ENCODE measurements at places on chromosomes 2 and 18.

- DNase-seq: no peak
Observed at GRCh38 chr2:74238879-74239278, 40.5 kb downstream of the MTHFD2 start.

GRCh38 chr18:28382215-28382879 lies 205.4 kb upstream of the CDH2 start:
- no peak for DNase-seq

DNA sequence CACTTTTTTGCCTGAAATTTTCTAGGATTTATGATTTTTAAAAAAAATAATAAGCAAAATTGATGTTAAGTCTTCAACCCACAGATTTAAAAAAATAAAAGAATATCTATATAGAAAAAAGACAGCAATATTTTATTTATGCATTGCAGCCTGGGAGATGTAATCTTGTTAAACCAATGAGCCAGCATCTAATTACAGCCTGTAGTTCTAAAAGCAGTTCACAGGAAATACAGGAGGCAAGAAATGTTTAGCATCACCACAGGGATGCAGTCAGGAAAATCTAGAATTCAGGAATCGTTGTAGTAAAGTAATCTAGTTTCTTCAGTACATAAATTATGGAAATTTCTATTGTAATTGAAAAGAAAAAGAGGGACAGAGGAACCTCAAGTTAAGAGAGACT lies 17.2 kb downstream of the UGGT1 start:
- no peak for DNase-seq

DNA sequence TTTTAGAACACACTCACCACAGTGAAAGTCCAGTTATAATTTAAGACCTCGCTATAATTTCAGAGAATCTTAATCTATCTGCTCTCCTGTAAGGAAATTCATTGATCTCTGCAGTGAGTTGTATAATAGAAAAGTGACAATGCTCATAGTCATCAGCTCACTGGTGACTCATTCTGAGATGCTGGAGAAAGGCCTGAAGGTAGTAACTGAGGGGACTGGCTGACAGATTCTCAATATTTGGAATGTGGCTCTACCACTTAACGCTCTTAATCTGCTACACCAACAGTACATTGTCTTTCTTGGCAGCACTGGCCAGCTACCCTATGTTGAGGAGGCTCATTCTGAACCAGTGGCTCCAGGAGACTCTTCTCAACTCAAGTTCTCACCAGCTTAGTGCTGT lies 246.1 kb downstream of the RPRM start:
- DNase-seq: no peak

DNA sequence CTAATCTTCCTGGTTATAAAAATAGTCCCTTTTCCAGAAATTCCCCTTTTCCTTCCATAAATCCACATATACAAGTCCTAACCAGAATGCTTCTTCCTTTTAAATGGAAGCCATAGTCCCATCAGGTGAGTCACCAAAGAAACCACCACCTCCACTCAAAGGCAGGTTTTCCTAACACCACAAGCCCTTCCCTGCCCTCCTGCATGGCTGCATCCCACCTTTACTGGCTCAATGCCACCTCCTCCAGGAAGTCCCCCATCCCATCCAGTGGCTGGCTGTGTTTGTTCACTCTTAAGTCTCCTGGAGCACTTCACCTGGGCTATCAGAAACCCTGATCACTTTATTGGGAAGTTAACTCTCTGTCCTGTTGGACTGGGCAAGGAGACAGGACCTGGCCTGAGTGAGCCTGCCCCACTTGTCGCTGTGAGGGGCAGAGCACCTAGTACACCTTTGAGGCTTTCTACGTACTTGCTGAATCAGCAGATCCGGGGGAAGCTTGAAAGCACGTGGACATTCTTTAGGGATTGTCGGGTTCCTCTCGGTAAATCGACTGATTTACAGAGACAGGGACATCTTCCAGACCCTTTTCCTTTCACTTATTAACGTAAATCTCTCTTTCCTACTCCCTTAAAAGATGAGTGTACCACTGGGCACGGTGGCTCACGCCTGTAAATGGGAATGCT lies 71.0 kb downstream of the NGEF start:
- DNase-seq: no peak

DNA sequence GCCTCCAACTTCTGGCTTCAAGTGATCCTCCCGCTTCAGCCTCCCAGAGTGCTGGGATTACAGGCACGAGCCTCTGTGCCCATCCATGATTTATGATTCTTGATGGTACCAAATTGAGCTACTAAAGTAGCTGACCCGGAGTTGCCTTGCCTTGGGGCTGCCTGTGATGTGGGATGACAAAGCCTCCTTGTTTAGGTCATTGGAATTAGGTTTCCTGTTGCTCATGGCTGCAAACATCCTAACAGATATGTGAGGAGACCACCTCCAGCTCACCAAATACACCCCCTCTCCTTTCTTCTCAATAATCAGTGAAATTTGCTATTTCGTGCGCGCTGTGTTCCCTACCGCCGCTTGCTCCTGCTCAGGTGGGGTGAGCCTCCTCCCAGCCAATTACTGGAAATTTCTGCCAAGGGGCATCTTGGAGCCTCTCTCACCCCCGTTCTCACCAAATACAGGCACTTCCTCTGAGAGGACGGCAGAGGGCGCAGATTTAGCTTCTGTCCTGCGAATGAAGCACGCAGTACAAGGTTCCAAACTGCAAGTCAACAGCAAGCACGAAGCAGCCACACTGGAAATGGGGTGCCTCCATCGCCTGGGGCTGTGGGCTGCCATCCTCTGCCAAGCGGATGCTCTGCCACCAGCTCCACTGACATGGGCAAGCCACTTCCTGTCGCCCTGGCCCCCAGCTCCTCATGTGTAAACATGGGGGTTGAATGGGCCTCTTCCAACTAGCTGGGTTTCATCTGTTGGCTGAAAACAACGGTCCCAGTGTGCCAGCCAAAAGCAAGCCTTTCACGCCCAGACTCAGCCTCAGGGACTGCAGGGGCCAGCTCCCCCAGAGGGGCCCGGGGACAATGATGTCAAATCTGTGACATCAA lies 71.7 kb downstream of the NCAPH start:
- DNase-seq: peak; percentile 78

DNA sequence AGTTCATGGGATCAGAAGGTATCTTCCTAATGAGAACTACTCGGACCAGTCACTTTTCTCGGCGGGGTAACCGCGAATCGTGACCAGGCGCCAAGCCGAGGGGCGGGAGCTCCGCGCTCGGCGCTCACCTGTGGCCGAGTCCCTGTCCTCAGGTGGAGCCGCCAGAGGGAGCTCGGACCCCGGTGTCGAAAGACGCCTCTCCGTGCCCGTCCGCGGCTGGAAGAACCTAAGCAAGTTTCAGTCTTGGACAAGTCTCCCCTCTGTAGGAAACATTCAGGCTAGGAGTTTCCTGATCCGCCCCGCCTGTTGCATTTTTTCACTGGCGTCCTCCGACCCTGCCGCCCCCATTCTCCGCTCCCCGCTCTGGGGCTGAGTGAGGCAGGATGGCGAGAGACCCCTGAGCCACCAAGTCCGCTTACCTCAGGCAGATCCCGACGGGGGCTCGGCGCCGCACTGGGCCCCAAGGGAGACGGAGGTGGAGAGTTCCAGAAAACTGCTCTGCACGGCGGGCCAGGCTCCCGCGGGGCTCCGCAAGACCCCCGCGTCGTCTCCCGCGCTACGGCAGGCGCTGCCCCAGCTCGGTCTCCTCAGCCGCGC lies 480 bp downstream of the DSEL start:
- DNase-seq: peak; percentile 81

DNA sequence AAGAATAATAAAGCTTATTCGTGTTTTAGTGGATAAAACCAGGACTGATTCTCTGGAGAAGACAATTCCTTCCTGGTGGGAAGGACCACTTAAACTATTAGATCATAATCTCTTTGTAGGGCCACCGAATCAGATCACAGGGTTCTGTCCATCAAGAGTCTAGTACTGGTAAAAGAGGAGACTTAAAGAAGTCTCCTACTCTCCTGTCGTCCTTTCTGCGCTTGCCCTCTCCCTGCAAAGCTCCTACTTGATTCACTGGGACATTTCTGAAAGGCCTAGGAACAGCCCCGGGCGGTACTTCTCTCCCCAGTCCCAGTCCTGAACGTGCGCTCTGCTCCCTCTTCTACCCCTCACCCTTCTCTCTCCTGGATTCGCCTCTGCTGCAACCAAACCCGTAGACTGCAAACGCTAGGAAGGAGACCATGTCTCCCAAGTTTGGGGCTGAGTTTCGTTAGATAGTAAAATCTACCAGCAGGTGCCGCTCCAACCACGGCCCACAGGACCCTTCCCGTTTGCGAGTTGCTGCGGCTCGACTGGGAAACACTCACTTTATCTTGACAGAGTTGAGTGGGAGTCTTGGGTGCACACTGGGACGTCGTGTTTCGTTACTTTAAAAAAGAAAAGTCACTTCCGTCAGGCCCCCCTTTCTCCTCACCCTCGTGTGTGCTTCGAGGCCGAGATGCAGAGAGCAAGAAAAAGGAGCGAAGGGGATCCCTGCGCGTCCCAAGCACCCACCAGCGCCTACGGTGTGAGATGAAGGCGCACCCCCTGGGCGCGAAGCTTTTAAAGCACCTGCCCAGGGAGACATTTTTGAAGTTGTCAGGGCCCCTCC lies 923 bp downstream of the FIGLA start:
- DNase-seq: peak; percentile 27

GRCh38 chr2:43569921-43570320 lies 25.9 kb downstream of the THADA start:
- DNase-seq: no peak

GRCh38 chr18:31217038-31217849 lies 54.6 kb upstream of the DSC1 start:
- DNase-seq: no peak

DNA sequence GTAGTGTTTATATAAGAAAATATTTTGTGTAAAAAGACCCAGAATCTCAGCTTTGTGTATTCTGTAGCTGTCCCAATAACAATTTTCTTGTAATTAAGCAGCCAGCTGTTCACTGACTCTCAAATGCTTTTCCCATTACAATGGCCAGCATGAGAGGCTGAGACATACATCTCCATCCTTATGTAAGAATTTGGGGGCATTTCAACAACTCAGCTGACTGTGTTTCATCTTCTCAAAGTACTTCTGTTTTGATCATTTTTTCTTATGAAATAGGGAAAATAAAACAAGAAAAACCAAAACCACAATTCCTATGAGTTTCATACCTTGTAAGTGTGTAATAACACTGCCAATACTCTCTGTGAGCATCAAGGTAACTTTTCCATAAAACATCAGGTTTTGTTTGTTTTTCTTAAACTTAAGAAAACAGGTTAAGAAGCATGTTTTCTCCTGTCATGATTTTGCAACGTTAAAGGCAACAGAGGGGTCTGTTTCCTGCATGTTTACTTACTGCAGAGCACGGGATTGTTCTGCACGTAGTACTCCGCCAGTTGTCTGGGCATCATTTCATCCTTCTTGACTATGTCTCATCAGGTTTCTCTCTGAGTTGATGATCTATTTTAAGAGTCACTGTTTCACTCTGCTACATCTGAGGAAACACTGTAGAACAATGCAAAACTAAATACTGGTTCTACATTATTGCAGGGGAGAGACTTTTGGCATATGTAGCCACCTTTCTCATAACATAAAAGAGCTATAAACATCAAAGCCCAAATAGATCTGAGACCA lies 62.9 kb upstream of the CYRIA start:
- no peak for DNase-seq

GRCh38 chr18:42092848-42093247 lies 137.8 kb downstream of the PIK3C3 start:
- no peak for DNase-seq

DNA sequence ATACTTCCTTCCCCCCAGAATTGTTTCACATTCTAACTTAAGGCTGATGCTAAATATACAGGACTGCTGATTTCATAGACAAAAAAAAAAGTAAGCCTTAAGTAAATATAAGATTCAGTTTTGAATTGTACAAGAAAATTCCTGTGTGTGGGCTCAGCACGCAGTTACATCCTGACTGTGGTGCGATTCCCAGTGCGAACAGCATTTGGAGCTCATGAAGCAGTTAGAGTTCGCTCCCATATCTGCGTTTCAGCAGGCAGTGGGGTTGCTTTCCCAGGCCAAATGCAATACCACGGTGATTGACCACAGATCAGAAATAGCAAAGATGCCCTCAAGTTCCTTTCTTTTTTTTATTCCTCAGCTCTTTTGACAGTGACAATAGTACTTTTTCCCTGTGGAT lies 75.6 kb downstream of the SATB2 start:
- no peak for DNase-seq

GRCh38 chr2:135743860-135744259 lies 2.2 kb downstream of the UBXN4 start:
- no peak for DNase-seq

DNA sequence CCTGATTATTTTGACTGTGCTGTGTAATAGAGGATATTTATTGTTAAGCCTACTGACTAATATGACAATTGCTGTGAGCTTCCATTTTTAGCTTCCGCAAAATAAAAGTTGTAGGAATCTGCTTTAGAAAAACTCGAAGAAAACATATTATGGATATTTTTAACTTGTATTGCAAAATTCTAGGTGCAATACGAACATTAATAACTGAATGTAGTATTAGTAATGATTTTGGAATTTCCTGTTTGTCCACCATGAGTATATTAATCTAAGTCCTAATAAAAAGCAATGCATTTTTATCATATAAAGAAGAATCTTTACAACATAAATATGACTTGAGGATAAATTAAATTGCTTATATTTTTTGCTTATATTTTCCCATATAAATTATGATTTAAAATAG lies 2.4 kb upstream of the DSC3 start:
- DNase-seq: no peak

DNA sequence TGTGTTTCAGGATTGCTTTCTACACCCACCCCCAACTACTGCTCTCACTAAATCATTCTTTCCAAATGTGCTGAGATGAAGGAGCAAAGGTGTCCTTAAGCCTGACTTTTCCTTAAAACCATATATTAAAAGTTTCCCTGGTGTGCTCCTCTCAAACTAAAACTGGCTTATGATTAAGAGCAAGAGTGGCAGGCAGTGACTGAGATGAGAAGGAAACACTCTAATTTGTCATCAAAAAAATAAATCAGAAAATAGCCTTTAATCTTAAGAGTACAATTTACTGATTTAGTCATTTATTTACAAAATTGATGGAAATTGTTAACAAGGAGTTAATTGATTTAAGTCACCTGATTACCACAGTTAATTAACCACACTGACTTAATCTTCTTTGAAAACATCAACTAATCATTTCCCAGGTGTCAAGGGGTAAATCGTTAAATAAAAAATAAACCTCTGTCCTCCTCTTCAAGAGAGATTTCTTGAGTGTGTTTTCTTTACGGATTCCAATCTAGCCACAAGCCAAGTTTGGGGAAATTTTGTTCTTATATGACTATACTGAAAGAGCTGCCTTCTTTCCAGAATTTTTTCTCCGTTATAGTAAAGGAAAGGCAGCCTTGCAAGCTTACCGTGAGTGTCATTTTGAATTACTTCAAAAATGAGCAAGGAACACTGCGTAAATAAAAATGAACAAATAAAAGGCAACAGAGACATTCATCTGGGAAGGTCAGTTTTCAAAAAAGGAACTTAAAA lies 17.4 kb downstream of the LRP2 start:
- no peak for DNase-seq

GRCh38 chr2:132415915-132416722 lies 486 bp upstream of the GPR39 start:
- DNase-seq: no peak

DNA sequence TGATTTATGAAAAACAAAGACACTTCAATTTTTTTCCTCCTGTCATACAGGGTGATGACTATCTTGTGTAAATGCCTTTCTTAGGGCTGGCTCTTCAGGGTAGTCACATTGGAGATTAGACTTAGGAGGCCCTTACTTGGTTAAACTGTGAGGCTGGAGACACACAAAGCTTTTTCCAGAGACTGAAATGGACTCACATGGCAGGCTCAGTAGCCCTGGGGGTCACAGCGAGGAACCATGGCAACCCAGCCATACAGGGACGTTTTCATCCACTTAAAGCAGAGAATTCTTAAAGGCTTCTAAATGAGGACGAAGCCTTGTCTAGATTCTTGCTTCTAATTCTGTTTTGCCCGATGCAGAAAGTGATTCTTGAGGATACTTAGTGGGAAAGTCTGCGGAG lies 57.3 kb upstream of the ZDBF2 start:
- DNase-seq: no peak

All from hippocampal formation (tissue), 2 donors.